CD4-positive, alpha-beta T cell treated with Interleukin-4 for 1 hour (primary cell): ENCODE measurements at places on chromosomes 13 and 19.

GRCh38 chr19:52527956-52528351 is 486 bp downstream of the ZNF808 start:
- DNase-seq, result no peak

DNA sequence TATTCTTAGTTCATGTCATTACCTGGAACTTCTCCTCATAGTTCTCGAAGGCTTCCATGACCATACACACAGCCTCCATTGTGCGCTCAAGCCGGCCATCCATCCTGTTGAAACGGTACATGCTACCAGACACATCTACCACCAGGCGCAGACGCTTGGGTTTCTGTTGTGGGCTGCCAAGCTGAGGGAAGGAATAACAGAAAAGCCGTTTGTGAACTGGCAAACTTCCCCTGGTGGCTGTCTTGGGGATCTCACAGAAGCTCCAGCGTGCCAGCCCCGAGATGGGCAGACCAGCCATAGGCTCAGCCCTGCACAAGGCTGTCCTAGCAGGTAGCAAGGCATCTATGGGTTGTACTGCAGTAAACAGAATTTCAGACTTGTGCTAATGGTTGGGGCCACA is 130.1 kb downstream of the RGCC start:
- peak; percentile 26 for DNase-seq

DNA sequence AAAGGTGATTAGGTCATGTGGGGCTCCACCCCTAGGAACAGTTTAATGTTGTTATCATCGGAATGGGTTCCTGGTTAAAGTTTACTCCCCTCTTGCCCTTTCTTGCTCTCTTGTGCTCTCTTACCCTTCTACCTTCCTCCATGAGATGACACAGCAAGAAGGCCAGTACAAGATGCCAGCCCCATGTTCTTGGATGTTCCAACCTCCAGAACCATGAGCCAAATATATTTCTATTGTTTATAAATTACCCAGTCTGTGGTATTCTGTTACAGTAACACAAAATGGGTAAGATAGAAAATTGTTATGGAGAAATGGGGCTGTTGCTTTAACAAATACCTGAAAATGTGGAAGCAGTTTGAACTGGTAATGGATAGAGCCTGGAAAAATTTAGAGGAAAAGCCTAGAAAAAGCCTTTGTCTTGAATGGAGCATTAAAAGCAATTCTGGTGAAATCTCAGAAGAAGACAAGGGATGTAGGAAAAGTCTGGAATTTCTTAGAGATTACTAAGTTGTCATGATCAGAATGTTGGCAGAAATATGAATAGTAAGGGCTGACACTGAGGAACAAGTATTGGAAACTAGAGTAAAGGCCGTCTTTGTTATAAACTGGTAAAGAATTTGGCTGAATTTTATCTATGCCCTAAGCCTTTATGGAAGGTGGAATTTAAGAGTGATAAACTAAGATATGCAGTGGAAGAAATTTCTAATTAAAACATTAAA is 53.5 kb upstream of the TSC22D1 start:
- DNase-seq, result no peak

GRCh38 chr19:29614780-29615179 is 8.7 kb downstream of the POP4 start:
- no peak for DNase-seq

DNA sequence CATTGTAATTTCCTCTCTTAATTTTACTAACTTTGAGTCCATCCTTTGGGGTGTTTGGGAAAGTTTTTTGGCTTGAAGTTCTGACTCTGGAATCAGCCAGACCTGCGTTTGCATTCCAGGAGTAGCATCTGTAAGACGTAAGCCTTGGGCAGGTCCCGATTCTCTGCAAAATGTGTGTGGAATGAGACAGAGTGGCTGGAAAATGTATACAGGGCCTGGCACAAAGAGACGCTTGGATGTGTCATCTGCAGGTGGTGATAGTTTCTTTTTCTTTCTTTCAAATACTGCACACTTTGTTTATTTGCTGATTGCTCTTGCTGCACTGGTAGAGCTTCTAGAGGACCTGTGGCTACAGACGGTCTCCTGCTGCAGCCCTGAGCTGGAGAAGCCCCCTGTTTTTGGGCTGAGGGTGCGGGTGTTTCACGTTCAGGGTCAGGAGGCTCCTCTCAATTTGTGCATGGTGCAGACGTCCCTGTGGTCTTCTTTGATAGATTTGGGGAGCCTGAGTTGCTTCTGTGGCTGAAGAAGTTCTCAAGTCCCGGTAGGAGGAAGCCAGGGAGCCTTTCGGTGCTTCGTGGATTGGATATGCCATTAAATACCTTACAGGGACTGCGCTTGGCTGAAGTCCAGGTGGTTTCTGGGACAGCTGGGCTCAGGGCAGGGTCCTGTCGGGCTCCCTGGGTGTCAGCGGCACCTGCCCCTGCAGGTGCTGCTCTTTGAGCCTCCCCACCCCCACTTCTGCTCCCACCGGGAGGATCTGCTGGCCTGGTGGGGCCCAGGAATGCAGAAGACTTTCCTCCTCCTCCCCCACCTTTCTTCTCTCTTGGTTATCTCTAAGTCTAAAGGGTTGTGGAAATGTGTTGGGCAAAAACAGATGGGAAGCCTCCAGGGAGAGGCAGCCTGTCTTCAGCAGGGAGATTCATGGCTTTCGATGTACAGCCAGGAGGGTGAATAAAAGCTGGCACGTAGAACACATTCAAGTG is 44.0 kb upstream of the GAS6 start:
- no peak for DNase-seq

DNA sequence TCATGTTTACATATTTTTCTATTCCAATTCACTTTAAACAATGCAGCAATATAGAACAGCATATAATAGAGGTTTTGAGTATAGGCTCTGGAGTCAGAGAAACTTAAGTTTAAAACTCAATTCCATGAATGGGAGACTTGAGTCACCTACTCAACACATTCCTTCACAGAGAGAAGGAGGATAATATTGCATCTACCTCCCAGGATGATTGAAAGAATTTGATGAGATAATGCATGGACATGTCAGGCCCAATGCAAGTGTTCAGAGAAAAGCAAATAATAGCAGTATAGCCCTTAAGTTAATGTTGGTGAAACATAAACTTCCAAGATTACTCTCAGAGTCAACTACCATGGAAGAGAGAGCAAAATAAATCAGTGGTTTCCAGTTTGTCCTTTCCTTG is 170.2 kb downstream of the DCLK1 start:
- DNase-seq, result no peak

GRCh38 chr13:77692746-77693448 is 4.6 kb upstream of the SLAIN1 start:
- no peak for DNase-seq

DNA sequence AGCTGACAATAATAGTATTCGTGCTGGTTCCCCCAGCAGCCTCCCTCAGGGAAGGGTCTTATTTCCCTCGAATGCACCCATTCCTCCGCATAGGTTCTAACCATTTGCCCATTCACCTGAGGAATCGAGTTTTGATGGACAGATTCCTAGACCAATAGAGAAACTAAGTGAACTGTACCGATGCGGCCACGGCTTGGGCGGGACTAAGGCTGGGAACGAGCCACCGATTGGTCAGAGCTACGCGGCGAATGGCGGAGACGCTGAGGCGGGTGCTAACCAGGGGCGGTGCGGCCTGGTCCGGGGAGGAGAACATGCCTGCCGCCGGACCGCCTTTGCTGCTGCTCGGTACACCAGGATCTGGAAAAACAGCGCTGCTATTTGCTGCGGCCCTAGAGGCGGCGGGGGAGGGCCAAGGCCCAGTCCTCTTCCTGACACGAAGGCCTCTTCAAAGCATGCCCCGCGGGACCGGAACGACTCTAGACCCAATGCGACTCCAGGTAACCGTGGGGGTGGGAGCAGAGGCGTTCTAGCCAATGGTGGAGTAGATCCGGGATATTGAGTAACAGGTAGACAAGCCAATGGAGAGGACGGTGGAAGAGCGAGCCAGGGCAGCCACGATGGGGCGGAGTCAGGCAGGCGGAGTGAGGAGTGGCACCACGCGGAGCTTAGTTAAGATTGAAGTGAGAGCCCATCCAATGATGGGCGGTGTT is at the start of gene SWSAP1:
SWSAP1 (plus strand) TSS at position 234 of the 710 bp plus-strand sequence; CDS start at position 249, 15 bp downstream.
- DNase-seq, result peak; percentile 99

- no peak for DNase-seq
Observed at GRCh38 chr13:22198641-22199217, 527.9 kb downstream of the FGF9 start.

- no peak for DNase-seq
Observed at GRCh38 chr19:18424890-18425514, 5.8 kb downstream of the SSBP4 start.

DNA sequence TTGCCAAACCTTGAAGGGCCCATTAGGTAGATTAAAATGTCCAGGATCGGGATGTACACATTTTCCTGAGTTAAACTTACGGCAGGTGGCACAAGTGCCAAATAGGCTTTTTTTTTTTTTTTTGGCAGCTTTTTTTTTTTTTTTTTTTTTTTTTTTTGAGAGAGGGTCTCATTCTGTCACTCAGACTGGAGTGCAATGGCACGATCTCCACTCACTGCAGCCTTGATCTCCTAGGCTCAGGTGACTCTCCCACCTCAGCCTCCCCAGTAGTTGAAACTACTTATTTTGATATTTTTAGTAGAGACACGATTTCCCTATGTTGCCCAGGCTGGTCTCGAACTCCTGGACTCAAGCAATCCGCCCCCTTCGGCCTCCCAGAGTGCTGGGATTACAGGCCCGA is 9.0 kb downstream of the IRGC start:
- DNase-seq, result no peak

DNA sequence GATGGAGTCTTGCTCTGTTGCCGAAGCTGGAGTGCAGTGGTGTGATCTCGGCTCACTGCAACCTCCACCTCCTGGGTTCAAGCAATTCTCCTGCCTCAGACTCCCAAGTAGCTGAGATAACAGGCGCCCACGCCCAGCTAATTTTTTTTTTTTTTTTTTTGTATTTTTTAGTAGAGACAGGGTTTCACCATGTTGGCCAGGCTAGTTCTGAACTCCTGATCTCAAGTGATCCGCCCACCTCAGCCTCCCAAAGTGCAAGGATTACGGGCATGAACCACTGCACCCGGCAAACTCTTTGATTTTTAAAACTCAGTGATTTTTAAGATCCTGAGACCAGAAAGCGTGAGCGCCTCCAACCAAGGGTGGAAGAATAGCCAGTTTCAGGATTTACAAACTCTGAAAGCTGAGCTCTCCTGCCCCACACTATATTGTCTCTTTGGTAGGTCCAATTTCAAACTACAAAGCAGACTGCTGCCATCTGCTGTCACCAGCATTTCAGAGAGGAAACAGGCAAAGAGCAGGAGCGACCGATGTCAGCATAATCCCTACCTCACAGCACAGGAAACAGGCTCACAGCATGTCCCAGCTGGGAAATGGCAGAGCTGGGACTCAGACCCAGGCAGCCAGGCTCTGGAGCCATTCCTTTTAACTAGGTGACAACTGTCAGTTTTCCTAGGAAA is 9.2 kb downstream of the NOSIP start:
- peak; percentile 63 for DNase-seq

DNA sequence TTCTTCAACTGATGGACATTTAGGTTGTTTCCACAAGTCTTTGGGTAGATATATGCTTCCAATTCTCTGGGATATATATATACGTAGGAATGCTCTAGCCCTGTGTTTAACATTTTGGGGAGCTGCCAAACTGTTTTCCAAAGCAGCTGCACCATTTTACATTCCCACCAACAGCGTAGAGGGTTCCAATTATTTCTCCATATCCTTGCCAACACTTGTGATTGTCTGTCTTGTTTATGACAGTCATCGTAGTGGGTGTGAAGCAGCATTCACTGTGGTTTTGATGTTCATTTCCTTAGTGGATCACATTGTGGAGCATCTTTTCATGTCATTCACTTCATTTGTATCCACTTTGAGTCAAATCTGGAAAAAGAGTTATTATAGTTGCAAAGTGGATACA is 4.7 kb upstream of the CBLC start:
- no peak for DNase-seq
